ENCODE measurements at places on chromosomes 7 and 10. TPM values are rescaled to one million over a fixed set of nuclear protein-coding genes. Genes with fewer than 3 reads are reported as not detected.

ZC3HAV1 gene
- total RNA-seq: 68.2 TPM

WIPF3 gene
- not detected for total RNA-seq

IDI2 gene
- total RNA-seq: not detected

EBLN1 gene
- total RNA-seq: not detected

ASB15 gene
- not detected for total RNA-seq

SSC4D gene
- 0.32 TPM for total RNA-seq
